Upper lobe of right lung (tissue), 1 donor: ENCODE measurements at places on chromosomes 6 and 20.

GRCh38 chr6:153484056-153484455 is 353.0 kb upstream of the RGS17 start:
- H3K36me3 ChIP-seq = no peaks in the 10 kb centered on the region
- no peak for DNase-seq
- no peaks in the 10 kb centered on the region for H3K4me1 ChIP-seq
- H3K27ac ChIP-seq = no peak overlapping the region
- H3K27me3 ChIP-seq = no peaks in the 10 kb centered on the region

DNA sequence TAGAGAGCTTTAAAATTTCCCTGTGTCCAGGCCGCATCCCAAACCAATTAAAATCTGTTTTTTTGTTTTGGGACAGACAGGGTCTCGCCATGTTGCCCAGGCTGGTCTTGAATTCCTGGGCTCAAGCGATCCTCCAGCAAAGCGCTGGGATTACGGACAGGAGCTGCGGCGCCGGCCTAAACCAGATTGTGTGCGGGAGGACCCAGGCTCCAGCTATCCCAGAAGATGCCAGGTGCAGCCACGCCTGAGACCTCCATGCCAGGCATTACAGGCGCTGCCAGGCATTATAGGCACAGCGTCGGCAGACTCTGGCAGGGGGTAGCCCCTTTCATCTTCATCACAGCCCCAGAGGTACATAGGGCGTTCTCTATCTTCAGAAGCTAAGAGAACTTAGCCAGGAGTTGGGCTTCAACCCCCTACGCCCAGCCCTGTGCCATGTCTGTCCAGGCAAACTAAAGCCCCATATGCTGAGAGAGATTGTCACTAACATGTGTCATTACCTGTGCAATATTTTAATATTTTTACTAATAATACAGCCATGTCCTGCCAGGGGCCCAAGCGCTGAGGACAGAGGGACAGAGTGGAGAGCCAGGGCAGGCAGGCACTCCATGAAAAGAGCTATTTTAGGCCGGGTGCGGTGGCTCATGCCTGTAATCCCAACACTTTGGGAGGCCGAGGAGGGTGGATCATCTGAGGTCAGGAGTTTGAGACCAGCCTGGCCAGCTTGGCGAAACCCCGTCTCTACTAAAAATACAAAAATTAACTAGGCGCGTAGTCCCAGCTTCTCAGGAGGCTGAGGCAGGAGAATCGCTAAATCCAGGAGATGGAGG is 9.8 kb upstream of the GRM4 start:
- H3K27ac ChIP-seq = no peak overlapping the region
- peak; percentile 16 for DNase-seq

- H3K36me3 ChIP-seq = no peaks in the 10 kb centered on the region
- H3K4me1 ChIP-seq = peaks cover 7% of the 10 kb centered on the region
- no peaks in the 10 kb centered on the region for H3K27me3 ChIP-seq
- no peak for DNase-seq
- H3K4me3 ChIP-seq = no peak overlapping the region
- no peak overlapping the region for H3K27ac ChIP-seq
Measured at GRCh38 chr20:64207641-64208590, 43.7 kb downstream of the MYT1 start.

GRCh38 chr6:148416330-148416965 is 73.8 kb downstream of the SASH1 start:
- no peaks in the 10 kb centered on the region for H3K27me3 ChIP-seq
- DNase-seq = no peak
- H3K4me3 ChIP-seq = no peak overlapping the region

GRCh38 chr6:26187981-26188635 is 100.9 kb downstream of the HFE start:
- DNase-seq = no peak
- peak overlapping the region; percentile 63 for H3K27ac ChIP-seq
- H3K36me3 ChIP-seq = no peaks in the 10 kb centered on the region
- peak overlapping the region; percentile 48 for H3K4me3 ChIP-seq
- peaks cover 9% of the 10 kb centered on the region for H3K4me1 ChIP-seq

- H3K4me1 ChIP-seq = peaks cover 12% of the 10 kb centered on the region
- no peak overlapping the region for H3K4me3 ChIP-seq
- no peaks in the 10 kb centered on the region for H3K27me3 ChIP-seq
Measured at GRCh38 chr6:148470606-148471465, 128.2 kb downstream of the SASH1 start.

- no peaks in the 10 kb centered on the region for H3K36me3 ChIP-seq
- H3K27ac ChIP-seq = no peak overlapping the region
- no peaks in the 10 kb centered on the region for H3K4me1 ChIP-seq
- no peak overlapping the region for H3K4me3 ChIP-seq
- no peak for DNase-seq
Measured at GRCh38 chr6:1123386-1124375, 188.2 kb upstream of the FOXQ1 start.

GRCh38 chr6:29742127-29742526 is 18.9 kb downstream of the HLA-F start:
- DNase-seq = no peak
- H3K4me1 ChIP-seq = no peaks in the 10 kb centered on the region
- no peaks in the 10 kb centered on the region for H3K36me3 ChIP-seq
- H3K4me3 ChIP-seq = no peak overlapping the region
- no peaks in the 10 kb centered on the region for H3K27me3 ChIP-seq

- H3K4me3 ChIP-seq = no peak overlapping the region
- DNase-seq = peak; percentile 80
- no peak overlapping the region for H3K27ac ChIP-seq
Measured at GRCh38 chr20:57594092-57594951, 25.9 kb downstream of the ZBP1 start.

GRCh38 chr20:51174536-51174935 is 151.6 kb upstream of the KCNG1 start:
- H3K4me1 ChIP-seq = no peaks in the 10 kb centered on the region
- H3K36me3 ChIP-seq = no peaks in the 10 kb centered on the region
- peaks cover 29% of the 10 kb centered on the region for H3K27me3 ChIP-seq
- no peak overlapping the region for H3K4me3 ChIP-seq

GRCh38 chr6:80105972-80106417 is 476 bp upstream of the BCKDHB start:
- no peaks in the 10 kb centered on the region for H3K36me3 ChIP-seq
- H3K4me1 ChIP-seq = peaks cover 5% of the 10 kb centered on the region
- H3K27ac ChIP-seq = peak overlapping the region; percentile 91
- peak overlapping the region; percentile 93 for H3K4me3 ChIP-seq
- H3K27me3 ChIP-seq = no peaks in the 10 kb centered on the region

DNA sequence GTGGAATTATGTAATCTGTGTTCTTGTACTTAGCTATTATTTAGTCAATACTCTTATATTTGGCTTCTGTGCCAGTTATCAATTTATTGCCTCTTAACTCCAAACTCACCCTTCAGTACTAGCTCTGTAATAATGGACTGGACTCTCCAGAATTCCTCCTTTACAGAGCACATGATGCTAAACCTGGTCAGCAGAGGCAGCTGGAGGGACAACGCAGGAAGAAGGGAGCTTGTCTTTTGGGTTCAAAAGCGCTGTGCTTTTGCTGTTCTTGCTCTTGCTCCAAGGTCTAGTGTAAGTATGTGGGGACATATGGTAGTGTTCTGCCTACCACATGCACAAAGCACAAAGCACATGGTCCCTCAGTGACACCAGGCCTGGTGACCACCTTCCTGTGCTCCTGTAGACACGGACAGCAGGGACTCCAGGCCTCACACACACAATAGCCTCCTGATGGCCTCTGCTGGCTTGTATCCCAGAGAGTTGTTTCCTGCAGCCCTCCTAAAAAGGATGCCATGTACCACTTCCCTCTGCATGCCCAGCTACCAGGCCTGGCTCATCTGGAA is 46.1 kb downstream of the CHD6 start:
- H3K27me3 ChIP-seq = no peaks in the 10 kb centered on the region
- DNase-seq = no peak
- no peak overlapping the region for H3K27ac ChIP-seq
- no peaks in the 10 kb centered on the region for H3K36me3 ChIP-seq
- H3K4me3 ChIP-seq = no peak overlapping the region
- H3K4me1 ChIP-seq = peaks cover 12% of the 10 kb centered on the region

DNA sequence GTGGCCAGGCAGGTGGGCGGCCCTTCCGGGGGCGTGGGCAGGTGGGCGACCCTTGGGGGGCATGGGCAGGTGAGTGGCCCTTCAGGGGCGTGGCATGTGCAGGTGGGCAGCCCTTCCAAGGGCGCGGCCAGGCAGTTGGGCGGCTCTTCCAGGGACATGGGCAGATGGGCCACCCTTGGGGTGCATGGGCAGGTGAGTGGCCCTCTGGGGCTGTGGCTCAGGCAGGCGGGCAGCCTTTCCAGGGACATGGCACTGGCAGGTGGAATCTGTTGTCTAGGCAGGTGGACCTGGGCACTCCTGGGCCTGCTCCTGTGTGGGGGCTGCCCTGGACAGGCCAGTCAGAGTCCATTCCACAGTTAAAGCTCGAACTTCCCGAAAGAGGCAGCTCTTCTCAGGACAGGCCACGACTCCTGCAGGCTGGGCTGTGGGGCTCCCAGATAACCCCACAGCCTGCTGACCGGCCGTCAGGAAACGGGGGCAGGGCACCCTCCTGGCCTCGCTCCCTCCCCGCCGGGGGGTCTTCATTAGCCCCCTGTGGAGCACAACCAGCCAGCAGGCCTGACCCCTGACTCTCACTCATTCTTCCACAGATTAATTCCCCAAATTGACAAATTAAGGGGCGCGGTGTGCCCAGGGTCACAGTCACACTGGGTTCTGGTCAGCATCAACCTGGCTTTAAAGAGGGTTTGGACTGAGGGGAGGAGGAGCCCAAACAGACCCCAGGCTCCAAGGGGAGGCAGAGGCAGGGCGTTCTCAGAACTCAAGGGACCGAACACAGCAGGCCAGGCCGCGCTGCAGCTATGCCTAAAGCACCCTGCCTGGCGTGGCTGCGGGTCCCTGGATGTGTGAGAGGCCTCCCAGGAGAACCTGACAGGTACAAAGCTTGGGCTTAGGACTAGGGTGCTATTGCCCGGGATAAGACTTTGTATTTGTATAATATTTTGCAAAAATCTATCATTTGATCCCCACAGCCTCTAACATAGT is 130.0 kb downstream of the DLL1 start:
- H3K36me3 ChIP-seq = no peaks in the 10 kb centered on the region
- H3K4me3 ChIP-seq = no peak overlapping the region
- no peak overlapping the region for H3K27ac ChIP-seq
- H3K27me3 ChIP-seq = no peaks in the 10 kb centered on the region

GRCh38 chr6:64712606-64713005 is 994.4 kb downstream of the EYS start:
- H3K27ac ChIP-seq = no peak overlapping the region
- H3K4me1 ChIP-seq = no peaks in the 10 kb centered on the region
- no peaks in the 10 kb centered on the region for H3K27me3 ChIP-seq
- no peak overlapping the region for H3K4me3 ChIP-seq
- DNase-seq = no peak
- no peaks in the 10 kb centered on the region for H3K36me3 ChIP-seq

DNA sequence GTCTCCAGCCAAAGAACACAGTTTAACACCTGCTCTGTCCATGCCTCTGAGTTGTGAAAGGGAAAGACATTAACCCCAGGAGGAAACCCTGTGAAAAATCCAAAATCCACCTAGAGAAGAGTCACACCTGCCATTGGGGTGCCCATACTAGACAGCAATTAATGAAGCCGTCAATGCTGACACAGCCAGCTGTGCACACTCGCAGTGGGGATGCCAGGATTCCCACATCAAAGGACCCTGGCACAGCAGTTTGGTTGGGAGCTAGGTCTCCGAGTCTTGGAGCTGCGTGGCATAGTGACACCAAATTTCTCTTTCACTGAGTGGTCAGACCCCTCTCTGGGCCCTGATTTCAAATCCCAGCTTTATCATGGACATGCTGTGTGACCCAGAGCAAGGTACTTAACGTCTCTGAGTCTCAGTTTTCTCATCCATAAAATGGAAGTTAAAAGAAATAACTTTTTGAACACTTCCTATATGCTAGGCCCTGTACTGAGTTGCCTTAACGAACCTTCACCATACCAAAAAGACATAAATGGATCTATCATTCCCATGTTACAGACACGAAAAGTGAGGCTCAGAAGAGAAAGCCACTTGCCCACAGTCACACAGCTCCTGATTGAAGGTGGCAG is 30.8 kb downstream of the BPIFB1 start:
- no peak for DNase-seq
- no peaks in the 10 kb centered on the region for H3K36me3 ChIP-seq
- H3K27me3 ChIP-seq = no peaks in the 10 kb centered on the region
- H3K4me3 ChIP-seq = no peak overlapping the region
- no peaks in the 10 kb centered on the region for H3K4me1 ChIP-seq

DNA sequence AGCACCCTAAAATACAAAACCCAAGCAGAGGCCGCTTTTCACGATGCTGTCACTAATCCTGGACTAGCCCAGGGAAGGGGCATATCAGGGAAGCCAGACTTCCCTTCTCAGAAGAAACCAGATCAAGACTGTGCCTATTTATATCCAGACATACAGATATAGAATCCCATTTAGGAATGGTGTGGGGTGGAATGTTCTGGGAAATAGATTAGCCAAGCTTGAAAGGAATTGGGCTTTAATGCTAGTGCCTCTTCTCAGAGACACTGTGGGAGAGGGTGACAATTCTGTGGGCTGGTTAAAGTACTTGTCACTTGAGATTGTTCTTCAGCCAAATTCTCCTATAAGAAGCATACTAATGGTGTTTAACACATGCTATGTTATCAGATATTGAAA is 45.5 kb downstream of the SNAP25 start:
- no peaks in the 10 kb centered on the region for H3K36me3 ChIP-seq
- no peaks in the 10 kb centered on the region for H3K4me1 ChIP-seq
- H3K27ac ChIP-seq = no peak overlapping the region
- DNase-seq = no peak

DNA sequence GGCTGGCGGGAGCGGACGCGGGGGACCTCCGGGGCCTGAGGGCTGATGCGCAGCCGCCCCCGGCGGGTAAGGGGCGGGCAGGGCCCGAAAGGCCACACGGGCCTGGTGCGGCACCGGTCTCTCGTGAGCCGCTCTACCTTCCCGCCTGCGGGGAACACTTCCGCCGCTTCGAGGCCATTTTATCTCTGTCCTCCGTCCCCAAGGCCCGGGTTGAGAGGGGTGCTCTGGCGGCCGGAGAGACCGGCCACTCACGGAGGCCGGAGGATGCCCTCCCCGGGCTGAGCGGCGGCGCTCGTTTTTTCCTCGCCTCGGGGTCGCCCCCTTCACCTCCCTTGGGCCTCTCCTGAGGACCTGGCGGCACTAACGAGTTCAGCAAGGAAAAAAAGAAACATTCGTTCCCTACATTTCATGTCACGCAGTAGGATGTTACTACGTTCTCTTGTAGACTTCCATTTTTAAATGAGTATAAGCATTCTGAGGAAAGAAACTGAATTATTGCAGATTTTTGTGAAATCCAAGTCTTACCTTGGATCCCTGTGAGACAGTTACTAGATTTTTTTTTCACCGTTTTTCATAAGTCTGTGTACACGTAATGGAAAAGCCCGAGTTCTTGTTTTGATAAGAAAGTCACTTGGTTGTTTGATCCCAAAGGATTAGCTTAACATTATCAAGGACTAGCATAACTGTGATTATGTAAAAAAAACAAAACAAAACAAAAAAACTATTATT is 575 bp downstream of the WTAP start:
- H3K27me3 ChIP-seq = no peaks in the 10 kb centered on the region
- H3K36me3 ChIP-seq = no peaks in the 10 kb centered on the region
- peaks cover 38% of the 10 kb centered on the region for H3K4me1 ChIP-seq
- peak overlapping the region; percentile 95 for H3K4me3 ChIP-seq
- peak overlapping the region; percentile 99 for H3K27ac ChIP-seq

- H3K27me3 ChIP-seq = no peaks in the 10 kb centered on the region
- H3K36me3 ChIP-seq = no peaks in the 10 kb centered on the region
- DNase-seq = no peak
- H3K27ac ChIP-seq = no peak overlapping the region
Measured at GRCh38 chr6:91485047-91485446, 898.2 kb upstream of the MAP3K7 start.

GRCh38 chr6:30169658-30170614 is 6.6 kb downstream of the TRIM15 start:
- no peak for DNase-seq
- no peak overlapping the region for H3K27ac ChIP-seq
- H3K36me3 ChIP-seq = no peaks in the 10 kb centered on the region
- no peak overlapping the region for H3K4me3 ChIP-seq
- peaks cover 10% of the 10 kb centered on the region for H3K4me1 ChIP-seq
- H3K27me3 ChIP-seq = peaks cover 55% of the 10 kb centered on the region
